CD4-positive, alpha-beta T cell treated with Interleukin-4 for 4 hours (primary cell): ENCODE measurements at places on chromosomes 12 and 14.

GRCh38 chr14:59998564-59998963 is 78.6 kb downstream of the LRRC9 start:
- no peak for DNase-seq

GRCh38 chr14:89365061-89365801 is 51.8 kb downstream of the FOXN3 start:
- DNase-seq = peak; percentile 72

GRCh38 chr14:77133720-77134338 is 7.8 kb downstream of the ZDHHC22 start:
- peak; percentile 34 for DNase-seq

DNA sequence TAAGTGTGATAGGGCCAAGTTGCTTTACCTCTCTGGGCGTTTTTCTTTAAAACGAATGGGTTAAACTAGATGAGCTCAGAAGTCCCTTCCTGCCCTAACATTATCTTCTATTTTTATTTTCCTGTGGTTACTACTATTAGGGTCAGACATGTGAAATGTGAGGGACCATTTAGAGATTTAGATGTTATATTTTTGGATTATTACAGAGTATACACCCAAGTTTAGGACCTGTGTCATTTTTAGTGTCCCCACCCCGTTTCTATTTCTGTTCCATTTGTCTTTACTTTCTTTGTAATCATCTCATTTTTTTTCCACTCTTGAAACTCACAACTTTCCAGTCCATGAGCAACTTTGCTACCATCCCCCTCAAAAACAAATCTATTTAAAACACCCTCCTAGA is 56.3 kb downstream of the SLC4A8 start:
- DNase-seq = no peak

DNA sequence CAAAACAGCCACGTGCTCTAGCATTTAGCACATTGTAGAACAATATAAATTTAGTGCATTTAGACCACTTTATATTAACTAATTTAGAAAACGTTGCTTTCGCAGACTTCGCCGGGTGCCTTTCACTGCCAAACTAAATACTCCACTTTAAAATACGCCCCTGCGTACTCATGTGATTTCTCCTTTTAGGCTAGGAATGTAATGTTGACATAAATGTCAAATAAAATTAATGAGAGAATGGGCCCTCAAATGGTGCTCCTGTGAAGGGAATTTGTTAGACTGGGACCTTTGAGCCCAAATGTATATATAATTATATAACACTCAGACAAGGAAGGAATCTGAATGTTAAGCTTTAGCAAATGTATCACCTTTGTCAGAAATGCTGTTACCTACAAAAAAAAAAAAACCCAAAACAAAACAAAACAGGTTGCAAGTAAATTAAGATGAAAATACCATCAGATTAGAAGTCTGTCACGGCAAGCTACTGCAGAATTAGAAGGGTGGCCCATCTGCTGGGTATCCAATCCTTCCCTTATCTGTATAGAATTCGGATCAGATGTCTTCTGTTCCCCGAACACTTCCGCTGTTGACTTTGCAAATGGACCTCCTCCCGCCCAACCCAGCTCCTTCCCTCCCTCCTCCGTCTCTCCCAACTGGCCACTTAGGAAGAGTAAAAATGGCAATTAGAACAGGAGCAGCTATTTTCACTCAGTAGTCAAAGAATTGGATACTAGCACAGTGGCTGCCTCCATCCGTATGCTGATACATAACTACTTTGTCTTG is 159.3 kb upstream of the FOXN3 start:
- DNase-seq = no peak

- DNase-seq = peak; percentile 35
Observed at GRCh38 chr14:101854366-101854765, 92.9 kb downstream of the PPP2R5C start.

- DNase-seq = no peak
Observed at GRCh38 chr12:56104815-56105608, 653 bp downstream of the PA2G4 start.

- no peak for DNase-seq
Observed at GRCh38 chr12:3317481-3317815, 173.6 kb upstream of the PRMT8 start.

DNA sequence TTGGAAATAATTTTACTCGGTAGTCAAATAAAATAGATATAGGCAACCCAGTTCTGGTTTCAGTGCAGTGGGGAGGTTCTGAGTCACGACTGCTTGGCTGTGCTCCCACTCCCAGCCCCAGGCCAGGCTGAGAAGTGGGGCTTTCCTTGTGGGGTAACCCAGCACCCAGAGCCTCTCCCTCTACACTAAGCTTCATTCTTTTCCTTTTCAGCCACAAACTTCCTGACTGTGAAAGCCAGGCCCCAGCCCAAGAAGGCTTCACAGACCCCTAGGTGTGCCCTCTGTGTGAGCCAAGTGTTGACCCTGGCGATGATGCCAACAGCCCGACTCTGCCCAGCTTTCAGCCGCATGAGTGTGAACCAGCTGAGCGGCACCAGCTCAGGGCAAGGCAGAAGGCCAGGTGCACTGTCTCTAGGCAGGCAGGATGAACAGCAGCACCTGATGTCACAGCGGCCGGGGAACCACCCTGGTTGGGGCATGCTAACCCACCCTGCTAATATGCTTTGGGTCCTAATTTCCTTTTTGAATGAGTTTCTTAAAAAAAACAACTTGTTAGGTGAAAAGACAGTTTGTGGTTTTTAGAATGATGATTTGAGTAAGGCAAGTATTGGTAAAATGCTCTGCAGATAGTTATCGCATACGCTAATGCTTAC is 42.2 kb upstream of the ATP23 start:
- DNase-seq = peak; percentile 92

DNA sequence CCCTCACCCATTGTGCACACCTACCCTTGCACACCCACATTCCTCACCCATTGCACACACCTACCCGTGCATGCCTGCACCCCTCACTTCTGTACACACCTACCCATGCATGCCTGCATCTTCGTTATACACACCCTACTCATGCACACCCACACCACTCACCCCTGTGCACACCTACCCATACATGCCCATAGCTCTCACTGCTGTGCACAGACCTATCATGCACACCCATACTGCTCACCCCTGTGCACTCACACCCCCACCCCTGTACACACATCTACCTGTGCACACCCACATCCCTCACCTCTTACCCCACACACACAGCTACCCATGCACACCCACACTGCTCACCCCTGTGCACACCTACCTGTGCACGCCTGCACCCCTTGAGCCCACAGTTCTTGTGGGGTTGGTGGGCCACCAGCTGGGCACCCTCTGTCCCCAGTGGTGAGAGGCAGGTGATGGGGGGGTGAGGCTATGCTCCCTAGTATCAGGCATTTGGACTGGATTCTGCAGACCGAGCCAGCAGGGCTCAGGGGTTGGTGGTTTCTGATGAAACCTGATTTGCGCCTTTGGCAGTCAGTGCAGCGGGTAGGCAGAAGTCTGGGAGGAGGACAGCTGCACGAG is 15.6 kb downstream of the CEP170B start:
- no peak for DNase-seq

- DNase-seq = no peak
Observed at GRCh38 chr12:29147731-29148595, 1.1 kb upstream of the FAR2 start.

DNA sequence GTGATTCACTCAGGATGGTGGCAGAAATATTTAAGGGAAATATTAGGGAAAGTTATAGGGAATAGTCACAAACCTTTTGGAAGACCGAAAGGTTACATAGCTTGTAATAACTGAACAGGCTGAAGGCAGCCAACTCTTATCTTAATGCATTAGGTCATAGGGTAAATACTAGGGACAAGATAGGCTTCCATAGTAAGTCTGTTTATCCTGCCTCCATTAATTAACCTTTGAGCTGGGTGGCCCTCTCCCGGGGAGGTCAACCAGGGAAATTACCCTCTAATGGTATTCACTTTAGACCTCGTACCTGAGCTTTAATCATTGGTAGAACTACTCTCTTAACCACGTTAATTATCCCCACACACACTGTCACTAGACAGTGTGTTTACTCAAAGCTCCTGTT is 981.8 kb downstream of the SLC16A7 start:
- DNase-seq = no peak

DNA sequence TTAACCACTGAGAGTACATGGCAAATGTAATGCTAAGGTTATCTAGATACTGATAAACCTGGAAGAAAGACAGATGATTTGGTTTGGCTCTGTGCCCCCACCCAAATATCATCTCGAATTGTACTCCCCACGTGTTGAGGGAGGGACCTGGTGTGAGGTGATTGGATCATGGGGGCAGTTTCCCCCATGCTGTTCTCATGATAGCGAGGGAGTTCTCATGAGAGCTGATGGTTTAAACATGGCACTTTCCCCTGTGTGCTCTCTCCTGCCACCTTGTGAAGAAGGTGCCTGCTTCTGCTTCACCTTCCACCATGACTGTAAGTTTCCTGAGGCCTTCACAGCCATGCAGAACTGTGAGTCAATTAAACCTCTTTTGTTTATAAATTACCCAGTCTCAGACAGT is 14.2 kb downstream of the NOXRED1 start:
- no peak for DNase-seq

DNA sequence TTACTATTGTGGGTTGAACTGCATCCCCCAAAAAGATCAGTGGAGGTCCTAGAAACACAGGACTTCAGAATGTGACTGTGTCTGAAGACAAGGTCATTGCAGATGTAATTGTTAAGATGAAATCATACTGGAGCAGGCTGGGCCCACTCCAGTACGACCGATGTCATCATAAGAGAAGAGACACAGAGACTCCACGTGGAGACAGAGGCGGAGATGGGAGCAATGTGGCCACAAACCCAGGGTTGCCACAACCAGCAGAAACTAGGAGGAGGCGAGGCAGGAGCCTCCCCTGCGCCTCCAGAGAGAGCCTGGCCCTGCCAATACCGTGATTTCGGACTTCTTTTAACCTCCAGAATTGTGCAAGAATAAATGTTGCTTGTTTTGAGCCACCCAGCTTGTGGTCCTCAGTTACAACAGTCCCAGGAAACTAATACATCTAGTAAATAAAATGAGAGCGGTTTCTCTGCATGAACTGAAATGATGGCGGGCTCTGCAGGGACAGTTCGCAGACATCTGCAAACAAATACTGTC is 25.7 kb upstream of the FZD10 start:
- DNase-seq = no peak

- peak; percentile 74 for DNase-seq
Observed at GRCh38 chr12:6278439-6279255, 31.8 kb upstream of the PLEKHG6 start.

DNA sequence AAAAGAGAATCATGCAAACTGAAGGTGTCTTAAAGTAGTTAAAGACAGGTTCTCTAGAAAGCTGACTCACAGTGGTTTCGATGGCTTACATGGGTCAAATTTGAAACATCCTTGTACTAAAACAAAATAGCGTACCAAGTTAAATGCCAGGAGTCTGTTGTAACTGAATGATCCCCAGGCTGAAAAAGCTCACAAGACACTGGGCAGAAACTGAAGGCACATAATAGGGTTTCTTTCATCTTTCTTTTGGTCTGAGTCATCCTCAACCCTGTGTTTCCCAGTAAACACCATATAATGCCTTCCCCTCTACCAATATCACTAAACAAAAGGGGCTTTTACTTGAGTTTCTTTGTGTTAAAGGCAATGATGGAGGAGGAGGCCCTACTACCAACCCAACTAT is 12.8 kb downstream of the ZFYVE1 start:
- DNase-seq = peak; percentile 5

DNA sequence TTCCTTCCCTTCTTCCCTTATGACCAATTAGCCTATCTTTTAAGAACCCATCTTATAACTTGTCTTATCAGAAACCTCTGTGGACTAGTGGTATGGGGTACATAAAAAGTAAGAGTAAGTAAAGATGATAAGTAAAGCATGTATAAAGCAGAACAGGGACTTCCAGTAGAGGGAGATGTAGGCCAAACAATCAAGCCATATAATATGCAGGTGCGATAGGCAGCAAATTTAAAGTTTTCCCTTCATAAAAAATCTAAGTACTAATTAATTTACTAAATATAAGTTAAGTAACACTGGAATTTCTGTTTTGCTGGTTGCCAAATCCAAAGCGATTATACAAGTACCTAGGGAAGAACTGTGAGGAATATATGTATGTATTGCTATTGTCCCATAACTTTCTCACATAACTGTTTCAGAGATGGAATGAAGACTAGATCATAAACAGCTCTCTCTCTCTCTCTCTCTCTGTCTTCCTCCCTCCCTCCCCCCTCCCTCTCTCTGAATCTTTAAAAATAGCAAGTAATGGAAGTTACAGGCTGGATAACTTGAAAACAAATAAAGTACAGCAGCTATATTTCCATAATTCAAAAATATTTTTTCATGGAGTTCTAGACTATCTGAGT is 25.7 kb downstream of the METTL25 start:
- no peak for DNase-seq

GRCh38 chr14:52283099-52283498 is 15.6 kb downstream of the PTGDR start:
- no peak for DNase-seq
